ENCODE measurements at places on chromosomes 1 and 21.
A peak's percentile ranks its signal among the peaks of the same experiment; 100 is the strongest.

- no peak for DNase-seq
Observed at GRCh38 chr1:225848030-225848955, 33.9 kb downstream of the TMEM63A start.

DNA sequence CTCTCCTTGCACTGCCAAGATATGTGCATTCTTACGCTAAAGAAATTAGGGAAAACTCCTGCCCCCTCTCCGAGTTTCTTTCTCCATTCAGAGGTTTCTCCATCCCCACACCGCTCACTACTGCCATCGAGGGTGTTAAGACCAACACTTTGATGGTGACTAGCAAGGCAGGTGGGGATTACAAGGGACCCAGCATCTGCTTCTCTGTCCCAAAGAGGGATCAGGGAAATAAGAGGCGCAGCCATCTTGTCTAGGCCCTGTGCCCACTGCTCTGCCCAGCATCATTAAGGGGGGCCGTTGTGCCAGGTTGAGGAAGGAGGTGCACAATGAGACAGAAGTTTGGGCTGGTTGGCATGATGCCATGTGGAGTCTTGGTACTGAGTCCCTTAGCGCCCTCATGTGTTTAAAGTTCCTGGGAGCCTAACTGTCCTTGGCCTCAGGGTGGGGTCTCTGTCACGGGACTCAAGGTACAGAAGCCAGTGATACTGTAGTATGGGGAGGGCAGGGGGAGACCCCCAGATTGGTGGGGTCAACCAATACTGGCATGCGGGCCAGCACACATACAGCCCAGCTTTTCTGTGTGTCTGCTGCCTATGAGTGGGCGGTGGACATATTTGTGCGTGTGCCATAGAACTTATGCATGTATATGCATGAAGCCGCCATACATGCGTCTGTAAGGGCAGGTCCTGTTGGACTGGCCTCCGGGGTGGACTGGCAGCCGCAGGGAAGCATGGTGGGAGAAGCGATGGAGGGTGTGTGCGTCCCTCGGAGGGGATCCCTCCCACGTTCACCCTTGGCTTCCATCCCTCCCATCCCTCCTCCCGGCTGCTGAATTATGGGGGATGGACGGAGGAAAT lies 5.5 kb downstream of the EFNA3 start:
- DNase-seq = peak; percentile 50

- no peak for DNase-seq
Observed at GRCh38 chr1:185016880-185017279, 28.5 kb upstream of the RNF2 start.

DNA sequence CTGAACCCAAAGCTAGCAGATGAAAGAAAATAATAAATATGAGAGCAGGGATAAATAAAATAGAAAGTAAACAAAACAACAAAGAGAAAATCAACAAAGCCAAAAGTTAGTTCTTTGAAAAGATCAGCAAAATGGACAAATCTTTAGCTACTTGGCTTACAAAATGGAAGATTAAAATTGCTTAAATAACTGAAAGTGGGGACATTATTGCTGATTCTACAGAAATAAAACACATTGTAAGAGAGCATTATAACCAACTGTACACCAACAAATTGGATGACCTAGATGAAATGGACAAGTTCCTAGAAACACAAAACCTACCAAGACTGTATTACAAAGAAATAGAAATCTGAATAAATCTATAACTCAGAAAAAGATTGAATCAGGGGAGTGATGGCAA lies 238.3 kb upstream of the C1orf87 start:
- DNase-seq = no peak

GRCh38 chr1:11740258-11741192 lies 4.6 kb downstream of the AGTRAP start:
- DNase-seq = no peak

DNA sequence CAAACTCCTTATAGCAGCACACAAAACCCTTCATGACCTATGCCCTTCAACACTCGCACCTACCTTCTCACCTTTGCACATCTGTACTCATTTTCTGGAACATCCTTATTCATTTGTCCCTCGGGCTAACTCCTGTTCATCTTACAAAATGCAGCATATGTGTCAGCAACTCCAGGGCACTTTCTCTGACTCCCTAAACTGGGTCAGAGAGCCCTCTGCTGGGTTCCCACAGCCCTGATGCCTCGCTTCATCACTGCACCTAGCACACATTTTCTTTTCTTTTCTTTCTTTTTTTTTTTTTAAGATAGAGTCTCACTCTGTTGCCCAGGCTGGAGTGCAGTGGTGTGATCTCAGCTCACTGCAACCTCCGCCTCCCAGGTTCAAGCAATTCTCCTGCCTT lies 54.0 kb downstream of the RAB3B start:
- no peak for DNase-seq

- DNase-seq = no peak
Observed at GRCh38 chr1:164296172-164296571, 262.8 kb upstream of the PBX1 start.

DNA sequence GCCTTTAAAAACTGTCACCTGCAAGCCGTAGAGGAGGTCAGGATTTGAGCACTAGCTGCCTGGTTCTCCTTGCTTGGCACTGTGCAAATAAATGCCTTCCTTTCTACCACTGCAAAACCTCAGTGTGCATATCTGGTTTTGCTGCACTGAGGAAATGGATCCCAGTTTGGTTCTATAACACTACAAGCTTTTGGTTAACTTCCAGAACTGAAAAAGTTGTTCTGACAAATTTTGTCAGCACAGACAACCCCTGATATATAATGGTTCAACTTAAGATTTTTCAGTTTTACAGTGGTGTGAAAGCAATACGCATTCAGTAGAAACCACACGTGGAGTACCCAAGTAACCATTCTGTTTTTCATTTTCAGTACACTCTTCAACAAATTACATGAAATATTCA lies 29.8 kb upstream of the GALNT2 start:
- no peak for DNase-seq

GRCh38 chr1:21329209-21329844 lies 39.1 kb upstream of the ECE1 start:
- no peak for DNase-seq
